ENCODE measurements at places on chromosomes 3 and 15.

- no peak for DNase-seq
Observed at GRCh38 chr3:15979495-15979894, 181.7 kb upstream of the ANKRD28 start.

DNA sequence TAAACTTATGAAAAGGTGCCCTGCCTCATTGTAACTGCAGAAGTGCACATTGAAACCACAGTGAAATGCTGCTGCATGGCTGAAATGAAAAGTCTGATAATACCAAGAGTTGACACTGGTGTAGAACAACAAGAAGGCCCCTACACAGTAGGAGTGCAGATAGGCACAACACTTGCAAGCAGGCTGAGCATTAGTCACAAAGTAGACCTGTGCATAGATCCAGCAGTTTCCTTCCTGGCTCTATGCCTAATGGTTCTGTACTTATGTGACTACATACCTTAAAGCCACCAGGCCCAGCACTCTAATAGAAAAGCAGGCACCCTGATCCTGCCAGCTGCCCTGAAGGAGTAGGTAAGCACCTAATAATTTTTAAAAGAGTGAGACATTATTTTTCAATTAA, 41.8 kb downstream of the PRR23E start:
- DNase-seq, result no peak

GRCh38 chr3:155248531-155249187, 44.8 kb downstream of the STRIT1 start:
- no peak for DNase-seq

DNA sequence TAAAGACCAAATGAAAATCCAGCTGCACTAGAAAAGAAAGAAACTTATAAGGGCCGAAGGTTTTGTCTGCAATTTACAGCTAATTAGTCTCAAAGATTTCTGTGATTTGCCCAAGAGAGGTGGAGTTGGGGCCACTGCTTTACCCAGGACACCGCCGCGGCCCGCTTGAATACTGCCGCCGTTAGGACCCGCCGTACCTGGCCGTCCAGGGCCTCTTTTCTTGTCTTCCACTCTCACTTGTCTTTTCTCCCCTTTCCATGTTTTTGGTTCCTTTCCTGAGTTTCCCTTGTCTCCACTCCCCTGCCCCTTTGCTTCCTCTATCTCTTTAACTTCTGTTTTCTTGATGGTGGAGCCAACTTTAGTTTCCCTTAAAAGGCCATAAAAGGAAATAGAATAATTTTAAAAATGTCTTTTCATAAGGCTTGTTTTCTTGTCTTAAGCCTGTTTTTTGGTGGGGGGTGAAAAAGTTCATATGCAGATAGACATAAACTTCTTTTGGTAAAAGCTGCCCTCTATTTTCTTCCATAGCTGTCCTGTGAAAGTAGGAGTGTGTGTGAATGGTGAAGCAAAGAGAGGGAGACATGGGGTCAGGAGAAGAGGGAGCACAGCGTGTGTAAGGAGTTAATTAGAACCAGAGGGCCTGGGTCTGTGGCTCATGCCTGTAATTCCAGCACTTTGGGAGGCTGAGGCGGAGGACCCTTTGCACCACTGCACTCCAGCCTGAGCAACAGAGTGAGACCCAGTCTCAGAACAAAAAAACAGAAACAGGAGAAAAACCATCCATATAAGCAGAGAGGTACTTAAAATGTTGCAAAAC, 16.0 kb upstream of the CCNL1 start:
- no peak for DNase-seq

DNA sequence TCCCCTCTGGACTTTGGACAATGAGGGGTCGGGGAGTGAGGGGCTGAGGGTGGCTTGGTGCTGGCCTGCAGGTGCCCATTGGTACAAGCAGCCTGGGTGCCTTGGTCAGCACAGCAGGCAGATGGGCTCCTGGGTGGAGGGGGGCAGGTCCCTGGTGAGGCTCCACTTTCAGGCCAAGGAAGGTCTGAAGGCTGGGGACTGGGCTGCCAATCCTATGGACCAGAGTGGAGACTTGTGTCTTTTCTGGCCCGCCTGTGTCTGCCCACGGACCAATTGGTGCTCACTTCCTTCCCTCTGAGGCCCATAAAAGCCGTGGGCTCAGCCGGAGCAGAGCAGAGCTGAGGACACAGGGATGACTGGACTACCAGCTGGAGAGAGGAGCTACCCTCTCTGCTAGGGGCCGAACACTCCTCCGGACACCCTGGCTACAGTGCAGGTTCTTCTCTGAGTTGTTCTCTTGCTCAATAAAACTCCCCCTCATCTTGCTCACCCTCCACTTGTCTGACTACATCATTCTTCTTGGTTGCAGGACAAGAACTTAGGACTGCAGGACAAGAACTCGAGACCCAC, 31.9 kb upstream of the IREB2 start:
- DNase-seq, result no peak

DNA sequence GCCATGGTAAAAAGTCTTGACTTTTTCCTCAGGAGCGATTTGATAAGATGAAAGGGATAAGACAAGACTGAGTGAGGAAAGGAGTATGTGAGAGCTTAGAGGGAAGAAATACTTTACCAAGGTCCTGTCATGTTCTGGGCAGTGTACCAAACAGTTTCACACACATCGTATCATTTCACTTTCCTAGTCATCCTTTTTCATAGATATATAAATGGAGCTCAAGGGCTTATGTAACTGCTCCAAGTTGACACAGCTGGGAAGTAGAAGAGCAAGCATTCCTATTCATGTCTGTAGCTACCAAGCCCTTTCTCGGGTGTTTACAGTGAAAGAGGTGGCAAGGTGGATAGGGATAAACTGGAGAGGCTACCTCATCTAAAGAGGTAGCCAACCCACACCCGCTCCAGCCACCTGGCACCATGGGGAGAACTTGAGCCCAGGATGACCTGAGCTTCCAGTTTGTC, 57.4 kb downstream of the MRPS25 start:
- DNase-seq, result no peak

Measured in nucleus accumbens (tissue), 56 donors.